NK-92 treated with Interleukin-12 subunit alpha and Interleukin-12 subunit beta, amount 100 ng/mL, for 24 hours (cell line): ENCODE measurements at places on chromosomes 12 and 14.

DNA sequence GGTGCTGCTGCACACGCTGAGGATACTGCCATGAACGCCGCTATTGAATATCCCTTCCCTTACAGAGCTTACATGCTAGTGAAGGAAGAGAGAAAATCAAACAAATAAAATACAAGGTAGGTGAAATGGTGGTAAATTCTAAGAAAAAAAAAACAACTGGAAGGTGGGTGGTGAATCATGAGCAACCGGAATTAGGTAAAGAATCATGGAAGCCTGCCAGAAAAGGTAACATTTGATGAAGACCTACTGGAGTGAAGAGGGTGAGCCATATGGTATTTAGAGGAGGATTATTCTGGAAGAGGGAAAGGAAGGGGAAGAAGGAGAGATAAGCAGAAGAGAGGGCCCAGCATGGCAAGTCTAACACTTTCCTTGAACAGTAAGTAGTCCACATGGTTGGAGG is 76.1 kb downstream of the LRIG3 start:
- no peak for DNase-seq

DNA sequence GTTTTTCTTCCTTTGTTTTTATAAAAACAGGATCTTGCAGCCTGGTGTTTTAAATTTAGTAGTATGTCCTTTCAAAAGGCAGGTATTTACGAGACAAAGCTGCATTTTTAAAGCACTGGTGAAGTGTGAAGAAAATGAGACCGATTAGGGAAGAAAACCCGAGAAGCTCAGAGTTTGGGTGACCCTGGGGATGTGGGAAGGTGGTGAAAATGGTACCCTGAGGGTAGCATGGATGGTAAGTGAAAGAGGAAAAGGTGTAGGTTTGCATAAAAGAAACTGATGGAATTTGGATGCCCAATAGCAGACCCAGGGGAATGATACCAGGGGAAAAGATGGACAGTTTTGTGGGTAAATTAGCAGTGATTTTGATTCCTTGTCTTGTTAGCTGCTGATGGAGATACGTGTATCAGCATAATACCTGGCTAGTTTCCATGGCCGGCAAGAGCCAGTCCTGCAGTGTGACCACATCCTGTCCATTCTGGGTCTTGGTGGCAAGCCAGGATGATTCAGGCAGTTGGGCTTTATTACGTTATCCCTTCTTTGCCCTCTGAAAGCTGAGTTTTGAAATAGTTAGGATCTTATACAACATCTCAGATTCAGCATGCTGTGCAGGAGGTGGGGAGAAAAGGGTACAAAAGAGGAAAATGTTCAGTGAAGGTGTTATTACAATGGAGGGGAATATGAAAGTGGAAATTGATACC is 8.9 kb downstream of the BICD1 start:
- DNase-seq = no peak

GRCh38 chr12:94304012-94304411 is 155.6 kb downstream of the PLXNC1 start:
- no peak for DNase-seq

- DNase-seq = no peak
Observed at GRCh38 chr14:82778601-82779000, 1244.9 kb upstream of the SEL1L start.

- no peak for DNase-seq
Observed at GRCh38 chr14:103832046-103832445, 15.3 kb downstream of the PPP1R13B start.

- no peak for DNase-seq
Observed at GRCh38 chr14:37870632-37871346, 275.4 kb downstream of the TTC6 start.

DNA sequence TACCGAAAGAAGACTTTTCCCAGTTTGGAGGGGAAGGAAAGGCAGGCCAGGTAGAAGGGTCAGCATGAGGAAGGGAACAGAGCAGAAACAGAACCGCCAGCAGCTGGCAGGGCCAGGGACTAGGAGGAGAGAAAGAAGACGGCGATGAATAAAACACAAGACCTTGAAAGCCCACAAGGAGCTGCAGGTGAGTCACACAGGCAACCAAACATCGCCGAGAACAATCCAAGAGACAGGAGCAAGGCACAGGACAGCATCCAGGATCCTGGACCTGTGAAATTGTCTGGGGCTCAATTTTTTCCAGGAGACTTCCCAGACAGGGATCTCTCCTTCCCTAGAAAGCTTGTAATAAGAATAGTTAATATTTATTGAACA is 47.3 kb downstream of the NUAK1 start:
- no peak for DNase-seq
